GM12878 (cell line): ENCODE measurements at places on chromosomes 4 and X. TPM values are rescaled to one million over a fixed set of nuclear protein-coding genes. Genes with fewer than 3 reads are reported as not detected.

The GBA3 gene
- total RNA-seq, result 0.19 and 0.41 TPM in 2 replicates

The CSAG3 gene
- not detected in 2 replicates for total RNA-seq

The CSAG1 gene
- not detected in 2 replicates for total RNA-seq

The PLAC8 gene
- 238 and 239 TPM in 2 replicates for total RNA-seq

The OTUD5 gene
- 39.1 and 39.9 TPM in 2 replicates for total RNA-seq

The DDX53 gene
- not detected in 2 replicates for total RNA-seq

The TSPAN7 gene
- 0.24 TPM in 1 of 2 replicates, not detected in the other for total RNA-seq
